ENCODE measurements at places on chromosomes 12 and 14.

- DNase-seq: no peak
These were observed 63.4 kb downstream of the ESRRB start for GRCh38 chr14:76439237-76439775.

DNA sequence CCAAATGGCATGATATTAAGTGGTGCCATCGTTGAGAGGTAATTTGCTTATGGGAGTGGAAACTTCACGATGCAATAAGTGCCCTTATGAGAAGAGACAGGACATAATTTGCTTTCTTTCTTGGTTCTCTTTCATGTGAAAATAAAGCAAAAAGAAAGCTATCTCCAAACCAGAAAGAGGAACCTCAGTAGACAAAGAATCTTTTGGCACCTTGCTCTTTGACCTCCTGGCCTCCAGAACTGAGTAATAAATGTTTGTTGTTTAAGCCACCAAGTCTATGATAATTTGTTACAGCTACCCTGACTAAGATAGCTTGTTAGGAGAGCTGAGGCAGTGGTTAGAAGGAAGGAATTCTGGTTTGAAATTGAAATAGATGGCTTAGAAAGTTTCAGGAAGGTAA, 39.6 kb downstream of the CCER1 start:
- no peak for DNase-seq

DNA sequence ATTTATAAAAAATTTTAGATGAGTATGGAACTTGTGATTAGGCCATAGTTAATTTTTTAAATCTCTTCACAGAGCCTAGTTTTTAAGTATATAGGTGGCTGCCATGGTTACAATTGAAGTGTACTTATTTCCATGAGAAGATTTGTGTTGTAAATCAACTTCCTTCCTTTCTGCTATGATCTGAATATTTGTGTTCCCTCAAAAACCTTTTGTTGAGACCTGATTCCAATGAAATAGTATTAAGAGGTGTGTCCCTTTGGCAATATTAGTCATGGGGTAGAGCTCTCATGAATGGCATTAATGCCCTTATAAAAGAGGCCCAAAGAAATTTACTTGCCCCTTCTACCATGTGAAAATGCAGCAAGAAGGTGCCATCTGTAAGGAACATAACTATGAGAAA, 28.8 kb downstream of the ETNK1 start:
- no peak for DNase-seq

DNA sequence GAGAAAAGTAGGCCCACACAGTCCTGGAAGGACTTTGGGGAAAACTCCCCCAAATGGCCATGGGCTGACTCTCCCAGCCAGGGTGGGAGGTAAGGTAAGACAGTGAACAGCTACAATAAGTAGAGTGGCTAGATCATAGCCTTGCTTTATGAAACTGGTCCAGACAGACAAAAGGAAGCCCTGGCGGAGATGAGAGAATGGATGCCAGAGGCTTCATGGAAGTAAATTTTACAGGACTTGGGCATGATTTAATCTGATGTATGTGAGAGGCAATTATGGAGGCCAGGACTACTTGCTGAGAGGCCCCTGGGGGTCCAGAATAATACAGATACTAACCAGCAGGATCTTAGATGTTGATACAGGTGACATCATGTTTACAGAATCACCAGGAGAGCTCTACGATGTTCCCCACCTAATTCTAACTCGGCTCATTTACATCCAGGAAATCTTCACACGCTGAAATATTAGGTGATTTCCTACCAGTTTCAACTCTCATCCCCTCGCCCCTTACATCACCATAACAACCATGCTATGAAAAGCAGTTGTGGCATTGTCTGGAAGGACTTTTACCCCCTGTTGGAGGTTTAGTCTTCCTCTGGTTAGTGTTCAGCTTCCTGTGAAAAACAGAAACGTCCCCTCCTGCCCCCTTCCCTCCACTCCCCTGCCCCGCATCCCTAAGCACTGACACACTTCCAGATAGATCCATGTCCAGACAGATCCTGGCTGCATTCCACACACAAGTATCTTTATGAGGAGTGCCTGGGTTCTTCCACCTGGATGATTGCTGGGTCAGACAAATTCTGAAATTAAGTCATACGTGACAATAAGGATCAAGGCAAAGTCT, 39.5 kb upstream of the NT5DC3 start:
- DNase-seq: no peak

DNA sequence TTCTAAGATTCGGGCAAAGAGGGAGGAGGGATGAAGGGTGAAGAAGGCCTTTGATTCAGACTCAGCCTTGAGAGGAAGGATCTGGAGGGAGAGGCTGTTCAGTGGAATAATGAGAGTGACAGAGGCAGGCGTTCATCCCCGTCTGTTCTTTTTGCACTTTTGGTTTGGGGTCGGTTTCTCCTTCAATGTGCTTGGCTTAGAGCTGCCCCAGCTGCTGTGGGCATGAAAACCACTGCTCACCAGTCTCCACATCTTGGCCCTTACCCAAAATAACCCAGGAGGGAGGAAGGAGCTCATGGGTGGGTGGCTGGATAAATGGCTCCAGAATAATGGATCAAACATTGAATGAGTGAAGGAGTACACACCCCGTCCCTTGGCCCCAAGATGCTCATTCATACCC, 261.7 kb upstream of the FKBP4 start:
- no peak for DNase-seq

DNA sequence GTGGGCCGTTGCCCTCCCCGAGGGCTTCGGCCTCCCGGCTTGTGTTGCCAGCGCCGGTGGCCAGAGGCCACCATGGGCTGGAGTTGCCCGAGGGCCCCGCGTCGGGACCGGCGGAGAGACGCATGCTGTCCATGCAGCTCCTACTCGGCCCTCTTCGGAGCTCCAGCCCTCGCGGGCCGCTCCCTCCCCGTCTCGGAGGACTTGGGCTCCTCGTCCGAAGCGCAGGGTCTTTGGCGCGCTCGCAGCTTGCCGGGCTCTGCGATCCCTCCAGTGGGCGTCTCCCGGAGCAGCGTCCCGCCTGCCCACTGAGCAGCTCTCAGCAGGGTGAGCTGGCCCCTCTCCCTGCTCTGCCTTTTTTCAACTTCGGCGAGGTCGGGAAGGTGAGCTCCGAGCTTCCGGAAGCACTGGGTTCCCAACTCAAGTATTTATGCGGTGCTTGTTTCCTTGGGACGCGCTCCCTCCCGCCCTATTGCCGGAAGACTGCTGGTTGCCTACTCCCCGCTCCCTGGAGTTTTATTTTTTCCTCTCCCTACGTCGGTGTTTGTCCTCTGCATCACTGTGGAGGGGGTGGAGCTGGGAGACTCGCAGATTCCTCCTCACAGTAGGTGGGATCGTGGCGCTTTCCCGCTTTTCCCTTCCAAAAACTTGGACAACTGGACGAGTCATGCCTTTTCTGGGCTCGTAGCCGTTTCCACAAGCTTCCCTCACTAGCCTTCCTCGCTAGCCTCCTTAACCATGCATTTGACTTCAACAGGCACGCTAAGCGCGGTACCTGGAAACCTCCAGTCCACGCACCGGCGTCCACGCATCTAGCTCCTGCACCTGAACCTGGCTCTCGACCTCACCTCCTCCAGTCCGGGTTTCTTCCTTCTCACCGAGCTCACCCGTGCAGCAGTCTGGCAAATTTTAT, at the start of gene AVPR1A:
Gene AVPR1A, minus strand, starts transcription at position 489 of the 910 bp plus-strand sequence. Its CDS starts 365 bp downstream, at position 124.
- DNase-seq: no peak

GRCh38 chr14:99660794-99661193, 15.9 kb downstream of the HHIPL1 start:
- DNase-seq: no peak

DNA sequence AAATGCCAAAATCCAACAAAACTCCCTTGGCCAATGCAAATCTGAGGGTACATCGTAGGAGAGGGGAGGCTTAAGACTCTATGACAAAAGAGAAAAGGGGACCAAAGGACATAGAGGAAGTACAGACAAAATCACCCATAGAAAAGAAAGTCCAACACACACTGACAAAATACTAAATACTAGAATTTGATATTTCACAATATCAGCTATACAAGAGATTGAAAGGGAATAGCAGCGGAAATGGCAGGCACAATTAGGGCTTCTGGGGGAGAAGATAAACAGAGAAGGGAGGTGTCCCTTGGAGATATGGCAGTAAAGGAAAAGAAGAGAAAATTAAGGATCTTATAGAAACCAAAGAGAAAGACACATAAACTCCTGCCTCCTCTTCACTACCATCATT, 29.0 kb downstream of the ATP2B1 start:
- no peak for DNase-seq

DNA sequence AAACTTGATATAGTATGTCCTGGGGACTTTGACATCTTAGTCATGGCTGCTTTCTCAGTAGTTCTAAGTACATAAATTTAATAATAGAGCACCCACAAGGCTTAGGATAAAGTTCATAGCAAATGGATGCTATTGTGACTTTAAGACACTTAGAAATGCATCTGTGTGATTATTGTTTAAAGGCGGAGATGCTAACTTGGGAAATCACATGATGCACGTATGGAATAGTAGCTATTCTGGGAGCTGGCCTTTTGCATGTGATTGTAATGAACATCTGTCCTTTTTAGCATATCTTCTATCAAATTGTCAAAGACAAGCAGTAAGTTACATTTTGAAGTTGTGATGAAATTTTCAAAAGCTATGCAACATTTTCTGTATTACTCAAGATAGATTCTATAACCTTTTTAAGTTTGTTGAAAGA, 46.7 kb upstream of the ATP2A2 start:
- DNase-seq: no peak

DNA sequence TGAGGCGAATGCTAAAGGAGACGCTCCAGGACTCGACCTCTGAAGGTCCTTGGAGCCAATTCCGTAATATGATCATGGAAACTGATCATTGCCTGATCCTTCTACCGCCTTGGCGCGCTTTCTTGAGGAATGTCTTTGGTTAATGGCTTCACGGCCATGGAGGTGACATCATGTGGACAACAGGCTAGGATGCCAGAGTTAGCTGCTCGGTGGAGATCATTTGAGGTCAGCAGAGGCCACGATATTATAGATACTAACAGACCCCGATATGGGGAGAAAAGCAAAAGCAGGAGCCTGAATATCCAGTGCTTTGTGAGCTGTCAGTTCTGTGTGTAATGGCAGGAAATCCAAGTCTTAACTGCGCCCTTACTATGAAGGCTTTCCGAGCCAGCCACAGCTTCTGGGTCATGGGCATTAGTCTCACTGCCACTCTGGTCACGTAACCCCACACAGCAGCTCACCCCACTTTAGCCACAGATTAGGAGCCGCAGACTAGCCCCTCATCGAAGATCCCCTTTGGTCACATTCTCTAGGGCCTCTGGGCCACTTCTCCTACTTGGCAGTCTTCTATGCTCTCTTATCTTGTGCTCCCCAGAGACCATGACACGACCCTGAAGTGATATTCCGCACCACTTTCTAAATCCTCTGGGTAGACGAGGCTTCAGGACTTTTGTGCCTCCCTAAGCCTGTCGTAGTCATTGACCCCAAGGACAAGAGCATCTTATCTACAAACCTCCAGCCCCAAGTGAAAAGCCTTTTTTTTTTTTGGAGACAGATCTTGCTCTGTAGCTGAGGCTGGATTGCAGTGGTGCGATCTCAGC, 724 bp upstream of the CS start:
- DNase-seq: no peak

GRCh38 chr12:67559751-67560150, 88.8 kb upstream of the DYRK2 start:
- no peak for DNase-seq

DNA sequence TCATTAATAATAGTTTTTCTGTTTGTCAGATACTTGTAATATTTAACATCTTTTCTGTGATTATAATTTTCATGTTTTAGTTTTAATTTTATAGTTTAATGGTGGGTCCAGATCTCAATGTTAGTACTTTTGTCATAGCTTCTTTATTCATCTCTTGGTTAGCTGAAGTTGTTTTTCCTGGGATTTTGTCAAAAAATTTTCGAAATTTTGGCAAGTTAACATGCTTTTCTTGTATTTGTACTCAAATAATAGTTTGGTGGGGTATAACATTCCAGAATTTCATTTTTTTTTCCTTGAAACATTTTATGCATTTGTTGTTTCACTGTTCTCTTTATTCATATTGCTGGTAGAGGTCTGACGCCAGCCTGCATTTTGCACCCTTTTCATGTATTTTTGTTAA, 45.5 kb downstream of the KTN1 start:
- DNase-seq: no peak

DNA sequence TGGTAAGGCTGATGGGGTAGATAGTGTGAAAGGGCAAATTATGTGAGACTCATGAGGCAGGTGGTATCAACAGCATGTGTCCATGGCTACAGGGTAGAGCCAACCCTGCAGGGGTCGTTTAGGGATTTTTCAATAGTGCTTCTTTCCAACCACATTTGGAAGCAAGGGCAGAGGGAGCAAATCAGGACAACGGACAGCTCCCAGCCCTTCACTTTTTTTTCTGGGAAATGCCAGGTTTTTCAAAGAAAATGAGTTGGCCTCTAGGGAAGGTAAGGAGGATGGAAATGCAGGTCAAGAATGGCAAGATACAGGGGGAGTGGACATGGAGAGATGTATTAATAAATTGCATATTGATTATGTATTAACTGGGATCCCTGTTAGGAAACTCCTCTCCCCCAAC, 4.9 kb upstream of the CMA1 start:
- no peak for DNase-seq

GRCh38 chr12:107378609-107379008, 285.3 kb upstream of the CRY1 start:
- DNase-seq: no peak

- no peak for DNase-seq
These were observed 2.3 kb downstream of the JDP2 start for GRCh38 chr14:75430116-75430515.
